ENCODE measurements at places on chromosomes 11 and 22.

DNA sequence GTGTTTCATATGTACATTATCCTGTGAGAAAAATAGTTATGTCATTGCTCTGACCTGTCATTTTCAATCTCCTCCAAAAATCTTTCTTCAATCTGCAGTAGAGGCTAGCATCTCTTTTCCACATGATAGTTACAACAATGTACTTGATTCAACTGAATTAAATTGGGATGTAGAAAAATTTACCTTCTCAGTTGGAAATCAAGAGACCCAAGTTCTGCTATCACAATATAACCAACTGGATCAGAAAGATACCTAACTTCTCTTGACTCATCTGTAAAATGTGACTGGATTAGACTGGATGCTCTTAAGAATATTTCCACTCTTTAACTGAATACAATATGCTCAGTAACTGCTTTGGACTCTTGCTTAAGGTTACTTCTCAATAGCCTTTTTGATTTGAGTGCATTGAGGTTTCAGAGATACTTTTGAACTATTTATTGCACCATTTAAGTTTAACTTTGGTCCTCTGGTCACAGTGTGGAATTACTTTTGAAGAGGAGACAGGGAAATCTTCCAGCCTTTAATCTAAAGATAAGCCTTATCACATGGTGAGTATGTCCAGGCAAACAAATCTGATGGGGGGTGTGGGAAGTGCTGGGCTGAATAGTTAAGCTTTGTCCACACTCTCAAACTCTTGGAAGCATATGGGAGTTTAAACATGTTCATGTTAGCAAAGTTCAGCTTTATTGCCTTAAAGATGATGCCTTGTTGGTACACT, 82.3 kb downstream of the YAP1 start:
- DNase-seq = no peak

DNA sequence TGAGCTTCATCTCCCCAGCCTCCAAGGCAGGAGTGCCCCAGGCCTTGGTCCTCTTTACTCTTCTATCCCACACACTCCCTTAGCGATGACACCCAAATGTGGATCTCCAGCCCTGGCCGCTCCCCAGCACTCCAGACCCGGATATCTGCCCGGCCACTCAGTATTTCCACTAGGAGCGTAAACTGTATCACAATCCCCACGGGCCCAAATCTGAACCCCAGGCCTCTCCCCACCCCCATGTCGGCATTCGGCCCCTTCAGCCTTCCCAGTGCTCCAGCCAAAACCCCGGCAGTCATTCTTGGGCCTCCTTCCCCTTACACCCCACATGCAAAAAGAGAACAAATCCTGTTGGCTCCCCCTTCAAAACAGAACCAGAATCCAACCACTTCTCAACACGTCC, 20.8 kb downstream of the WNT11 start:
- DNase-seq = no peak

GRCh38 chr11:35144136-35144741, 5.3 kb downstream of the CD44 start:
- peak; percentile 81 for DNase-seq

DNA sequence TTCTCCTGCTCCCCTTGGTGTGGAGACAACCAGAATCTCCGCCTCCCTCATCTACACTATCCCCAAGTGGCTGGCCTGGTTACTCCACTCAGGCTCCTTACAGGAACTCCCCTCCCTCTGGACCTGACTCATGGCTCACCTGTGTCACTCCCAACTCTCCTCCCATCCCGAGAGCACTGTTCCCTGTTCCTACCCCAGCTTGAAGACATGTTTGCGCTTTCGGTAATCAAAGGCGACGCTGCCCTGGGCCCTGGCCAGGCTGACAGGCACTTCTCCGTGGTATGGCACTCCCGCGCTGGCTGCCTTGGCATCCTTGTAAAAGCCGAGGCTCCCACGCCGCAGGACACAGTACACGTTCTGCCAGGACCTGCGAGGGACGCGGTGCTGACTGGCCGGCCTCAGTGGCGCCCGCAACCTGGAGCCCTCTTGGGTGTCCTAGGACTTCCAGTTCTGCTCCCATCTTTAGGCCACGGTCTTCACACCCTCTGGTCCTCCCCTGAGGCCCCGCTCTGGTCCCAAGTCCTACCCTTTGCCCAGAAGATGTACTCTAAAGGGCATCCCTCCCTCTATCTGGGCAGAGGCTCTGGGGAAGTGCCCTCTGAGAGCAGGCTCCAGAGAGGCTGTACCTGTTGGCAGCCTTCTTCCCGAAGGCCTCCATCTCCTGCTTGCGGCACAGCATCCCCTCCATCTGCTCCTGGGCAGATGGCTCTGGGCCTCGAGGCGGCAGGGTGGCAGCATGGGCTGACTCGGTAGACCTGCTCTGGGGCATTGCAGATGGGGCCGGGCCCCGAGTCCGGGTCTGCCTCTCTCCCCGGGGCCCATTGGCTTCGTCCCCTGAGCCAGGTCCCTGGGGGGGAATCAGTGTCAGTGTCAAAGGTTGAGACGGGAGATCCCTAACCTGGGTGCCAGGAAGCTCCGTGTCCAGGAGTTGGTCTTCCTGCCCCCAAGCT, 9.4 kb upstream of the RBM4B start:
- DNase-seq = no peak

DNA sequence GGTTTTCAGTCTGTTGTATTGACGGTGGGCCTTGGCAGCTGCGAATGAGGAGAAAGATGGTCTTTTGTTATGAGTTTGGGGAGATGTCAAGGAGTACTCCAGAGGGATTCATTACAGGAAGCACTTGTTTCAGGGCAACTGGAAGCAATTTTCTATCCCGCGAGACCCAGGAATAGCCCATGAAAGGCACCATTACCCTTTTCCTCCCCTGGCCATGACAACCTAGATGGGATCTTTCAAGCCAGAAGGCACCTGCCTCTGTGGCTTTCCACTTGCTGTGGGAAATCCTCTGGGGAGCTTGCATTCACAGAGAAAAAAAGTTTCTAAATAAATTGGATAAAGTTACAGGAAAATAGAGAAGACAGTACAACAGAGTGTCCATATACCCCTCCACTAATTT, 2.7 kb downstream of the ZNF215 start:
- peak; percentile 19 for DNase-seq

GRCh38 chr11:45141171-45141570, 5.3 kb upstream of the PRDM11 start:
- DNase-seq = no peak

- DNase-seq = no peak
These were observed 58.2 kb downstream of the OR10A6 start for GRCh38 chr11:7872890-7873289.

- DNase-seq = no peak
These were observed 28.4 kb upstream of the RAB38 start for GRCh38 chr11:88203604-88204003.

GRCh38 chr22:38455530-38456271, 702 bp upstream of the KCNJ4 start:
- peak; percentile 40 for DNase-seq

GRCh38 chr11:38182126-38182866, 1584.3 kb upstream of the RAG2 start:
- DNase-seq = no peak

DNA sequence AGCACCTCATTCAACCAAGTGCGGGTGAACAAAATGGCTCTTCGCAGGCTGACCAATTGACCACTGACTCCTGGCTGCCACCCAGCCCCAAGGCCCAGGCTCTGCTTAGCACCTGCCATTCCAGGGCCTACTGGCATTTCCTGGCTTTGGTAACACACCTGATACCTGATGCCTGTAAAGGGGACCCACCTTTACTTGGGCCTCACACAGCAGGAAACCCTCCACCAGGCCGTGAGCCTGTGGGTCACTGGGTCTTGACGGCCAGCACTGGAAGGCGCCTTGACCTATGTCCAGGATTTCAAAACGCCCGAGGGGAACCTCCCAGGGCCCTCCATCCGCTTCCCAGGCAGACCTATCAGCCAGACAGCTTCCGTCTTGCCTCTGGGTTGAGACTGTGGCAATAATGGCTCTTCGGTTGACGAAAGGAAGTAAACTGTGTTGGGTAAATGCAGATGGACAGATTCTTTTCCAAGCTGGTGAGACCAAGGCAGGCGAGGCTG, 16.8 kb upstream of the TMEM184B start:
- no peak for DNase-seq

- DNase-seq = peak; percentile 68
These were observed 1.3 kb upstream of the HDAC10 start for GRCh38 chr22:50252082-50253045.

DNA sequence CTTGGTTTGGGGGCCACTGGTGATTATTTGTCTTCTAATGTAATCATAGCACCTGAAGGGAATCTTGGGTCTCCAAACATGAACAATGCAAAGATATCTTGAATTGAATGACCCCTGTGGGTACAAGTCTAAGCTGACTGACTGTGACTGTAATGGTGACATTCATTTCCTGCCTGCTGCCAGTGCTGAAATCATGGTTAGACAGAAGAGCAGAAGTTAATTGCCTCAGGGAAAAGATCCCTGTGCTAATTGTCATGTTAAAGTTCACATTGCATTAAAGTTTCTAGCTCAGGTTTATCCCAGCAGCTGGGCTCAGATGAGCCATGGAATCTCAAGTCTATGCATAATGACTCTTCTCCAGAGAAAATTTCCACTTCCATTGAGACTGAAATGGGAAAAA, 772.0 kb downstream of the ETS1 start:
- no peak for DNase-seq

GRCh38 chr11:69320756-69321741, 27.1 kb downstream of the MYEOV start:
- DNase-seq = no peak

- no peak for DNase-seq
These were observed 597.4 kb downstream of the SOX6 start for GRCh38 chr11:15758857-15759465.

DNA sequence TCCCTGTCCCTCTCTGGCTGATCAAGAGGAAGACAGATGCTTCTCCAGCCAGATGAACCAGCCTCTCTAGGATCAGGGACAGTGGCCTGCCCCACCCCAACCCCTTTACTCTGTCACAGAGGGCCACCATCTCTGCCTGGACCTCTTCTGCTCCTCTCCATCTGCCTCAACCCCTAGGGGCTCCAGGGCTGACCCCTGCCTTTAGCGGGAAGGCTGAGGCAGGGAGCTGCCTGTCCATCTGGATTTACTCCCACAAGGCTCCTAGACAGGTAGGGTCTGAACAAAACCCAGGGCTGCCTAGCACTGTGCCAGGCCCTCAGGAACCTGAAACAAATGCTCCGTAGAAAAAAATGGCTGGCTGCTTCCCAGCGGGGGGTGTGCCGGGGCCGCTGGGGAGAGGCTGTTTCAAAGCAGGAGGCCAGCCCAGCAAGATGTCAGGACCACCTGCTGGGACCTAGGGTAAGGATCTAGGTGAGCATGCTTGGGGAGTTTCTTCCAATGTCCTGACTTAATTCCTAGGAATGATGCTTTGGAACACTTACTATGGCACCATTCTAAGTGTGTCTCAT, 3.2 kb downstream of the CHST1 start:
- DNase-seq = no peak

GRCh38 chr11:121864660-121865059, 251.4 kb downstream of the BLID start:
- DNase-seq = no peak

- no peak for DNase-seq
These were observed 95.4 kb downstream of the GRAMD1B start for GRCh38 chr11:123525511-123525918.

DNA sequence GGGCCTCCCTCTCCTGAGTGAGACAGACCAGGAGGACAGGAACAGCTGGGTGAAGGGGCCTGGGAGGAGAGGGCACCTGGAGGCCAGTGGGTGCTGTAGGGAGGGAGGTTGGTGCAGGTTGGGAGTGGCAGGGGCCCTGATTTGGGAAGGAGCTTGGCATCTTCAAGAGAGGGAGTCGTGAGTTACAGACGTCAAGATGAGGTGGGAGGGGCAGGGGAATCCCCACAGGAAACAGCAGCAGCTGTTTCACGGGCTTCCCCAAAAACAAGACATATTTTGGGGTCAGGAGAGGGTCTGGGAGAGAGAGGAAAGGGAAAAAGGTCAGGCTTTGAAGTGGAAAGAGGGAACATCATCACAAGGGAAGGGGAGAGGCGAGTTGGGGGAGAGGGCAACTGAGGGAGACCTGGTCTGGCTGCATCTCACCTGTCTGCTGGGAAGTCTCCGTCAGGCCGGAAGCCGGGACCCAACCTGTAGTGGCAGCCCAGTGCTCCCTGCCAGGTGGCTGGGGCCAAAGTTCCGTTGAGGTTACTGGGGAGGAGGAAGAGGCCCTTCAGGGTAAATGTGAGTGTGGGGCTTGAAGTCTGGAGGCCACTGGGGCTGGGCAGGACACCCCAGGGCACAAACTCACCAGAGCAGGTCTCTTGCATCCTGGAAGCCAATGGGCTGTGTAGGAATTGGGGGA, 4.4 kb downstream of the NAALADL1 start:
- peak; percentile 77 for DNase-seq

DNA sequence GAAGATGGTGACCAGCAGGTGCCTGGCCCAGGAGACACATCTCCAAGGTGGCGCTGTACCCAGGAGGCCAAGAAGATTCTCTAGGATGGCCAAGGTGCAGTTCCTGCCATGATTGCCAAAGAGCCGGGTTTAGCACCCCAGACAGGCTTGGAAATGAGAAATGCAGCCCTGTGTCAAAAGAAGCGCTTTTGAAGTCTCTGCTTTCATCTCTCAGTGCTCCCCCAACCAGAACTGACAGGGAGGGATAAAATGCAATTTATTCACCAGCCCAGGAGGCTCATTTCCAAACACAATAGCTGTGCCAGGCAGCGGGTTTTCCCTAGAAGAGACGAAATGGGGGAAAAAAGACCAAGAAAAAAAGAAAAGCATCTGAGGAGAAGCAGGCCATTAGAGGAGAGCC, 195.9 kb upstream of the NCAM1 start:
- DNase-seq = no peak

DNA sequence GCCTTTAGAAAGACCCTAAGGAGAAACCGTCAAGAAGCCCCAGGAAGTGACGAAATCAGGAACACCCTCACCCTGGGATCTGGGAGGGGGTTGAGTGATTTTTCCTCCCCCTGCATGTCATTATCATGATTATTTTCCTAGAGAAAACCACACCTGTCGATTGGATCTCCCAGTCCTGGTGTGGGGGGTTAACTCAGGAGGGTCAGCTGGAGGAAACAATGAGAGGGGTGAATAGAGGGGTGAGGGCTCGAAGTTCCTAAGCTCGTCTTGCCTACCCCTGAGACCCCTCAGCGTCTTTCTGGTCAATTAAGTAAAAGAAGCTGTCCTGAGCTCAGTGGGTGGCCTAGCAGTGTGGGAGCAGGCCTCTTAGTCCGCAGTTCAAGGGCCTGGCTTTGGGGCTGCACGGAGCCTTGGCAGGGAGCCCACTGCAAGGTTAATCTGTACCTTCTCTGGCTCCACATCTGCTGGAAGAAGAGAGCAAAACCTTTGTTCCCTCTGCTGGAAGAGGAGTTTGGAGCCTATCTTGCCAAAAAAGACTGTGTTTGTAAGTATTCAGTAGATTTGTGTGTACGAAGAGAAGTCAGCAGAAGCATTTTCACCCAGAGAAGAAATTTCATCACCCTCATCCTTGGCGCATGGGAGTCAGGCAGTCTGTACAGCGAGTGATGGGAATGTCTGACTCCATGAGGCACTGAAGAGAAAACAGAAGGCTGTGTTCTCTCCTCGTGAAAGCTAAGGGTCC, 34.2 kb upstream of the FTH1 start:
- DNase-seq = no peak

- peak; percentile 90 for DNase-seq
These were observed 73.2 kb upstream of the CLDN5 start for GRCh38 chr22:19597399-19597735.

All from OCI-LY7 (cell line).